Fibroblast of villous mesenchyme (primary cell): ENCODE measurements at places on chromosomes 1 and 21.

- DNase-seq: peak; percentile 57
Measured at GRCh38 chr1:70353601-70354331, 756 bp downstream of the ANKRD13C start.

GRCh38 chr1:211194826-211195225 is 60.9 kb upstream of the KCNH1 start:
- DNase-seq: no peak

DNA sequence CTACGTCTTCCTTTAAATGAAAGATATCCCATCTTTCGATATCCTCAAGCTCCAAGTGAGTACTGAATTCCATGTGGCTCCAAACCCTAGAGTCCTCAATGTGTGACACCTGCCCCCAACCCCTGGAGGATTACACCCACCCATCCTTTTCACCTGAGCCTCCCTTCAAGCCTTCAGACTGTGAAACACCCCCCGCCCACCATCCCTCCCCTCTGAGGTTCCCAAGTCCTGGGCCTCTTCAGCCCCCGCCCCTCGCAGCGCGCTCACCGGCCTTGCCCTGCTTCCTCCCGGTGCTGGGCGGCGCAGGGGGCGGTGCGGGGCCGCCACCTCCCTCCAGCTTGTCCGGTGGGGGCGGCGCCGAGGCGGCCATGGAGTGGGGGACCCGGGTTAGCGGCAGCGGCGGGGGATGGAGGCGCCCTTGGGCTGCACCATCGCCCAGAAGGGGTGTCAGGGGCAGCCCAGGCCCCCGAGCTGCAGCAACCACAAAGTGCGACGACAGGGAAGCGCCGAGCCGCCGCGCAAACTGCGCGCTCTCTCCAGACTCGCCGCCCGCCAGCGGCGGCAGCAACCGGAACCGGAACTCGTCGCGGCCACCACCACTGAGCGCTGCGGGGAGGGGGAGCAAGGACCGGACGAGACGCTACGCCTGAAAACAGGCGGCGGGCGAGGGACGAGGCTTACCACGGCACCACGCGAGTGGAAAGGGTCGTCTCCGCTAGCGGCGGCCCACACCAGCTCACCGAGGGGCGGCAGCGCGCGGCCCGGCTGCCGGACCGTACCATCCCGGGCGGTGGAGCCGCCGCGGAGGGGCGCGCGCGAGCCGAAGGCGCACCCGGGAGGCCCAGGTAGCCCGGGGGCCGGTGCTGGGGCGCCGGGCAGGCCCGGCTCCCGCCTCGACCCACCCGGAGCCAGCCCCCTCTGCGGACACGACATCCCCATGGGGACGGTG is at the start of gene PYGO2:
PYGO2 (minus strand) TSS at position 576 of the 949 bp plus-strand sequence; CDS start at position 370, 206 bp downstream.
- DNase-seq: peak; percentile 74

DNA sequence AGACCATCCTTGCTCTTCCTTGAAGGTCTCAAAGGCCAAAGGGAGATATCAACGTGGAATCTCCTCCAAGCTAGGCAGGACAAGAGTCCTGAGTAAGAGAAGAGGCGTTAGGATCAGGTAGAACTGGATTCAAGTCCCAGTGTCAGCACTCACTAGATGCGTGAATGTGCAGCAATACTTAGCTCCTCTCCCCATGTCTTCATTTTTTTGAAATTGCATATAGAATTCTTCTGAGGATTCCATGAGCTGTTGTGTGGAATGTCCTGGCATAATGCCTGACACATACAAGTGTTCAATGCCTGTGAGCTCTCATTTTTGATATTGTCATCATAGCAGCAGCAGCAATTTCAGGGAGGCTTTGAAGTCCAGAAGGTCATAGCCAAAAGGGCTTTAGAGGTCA is 333.2 kb downstream of the KCNH1 start:
- no peak for DNase-seq

DNA sequence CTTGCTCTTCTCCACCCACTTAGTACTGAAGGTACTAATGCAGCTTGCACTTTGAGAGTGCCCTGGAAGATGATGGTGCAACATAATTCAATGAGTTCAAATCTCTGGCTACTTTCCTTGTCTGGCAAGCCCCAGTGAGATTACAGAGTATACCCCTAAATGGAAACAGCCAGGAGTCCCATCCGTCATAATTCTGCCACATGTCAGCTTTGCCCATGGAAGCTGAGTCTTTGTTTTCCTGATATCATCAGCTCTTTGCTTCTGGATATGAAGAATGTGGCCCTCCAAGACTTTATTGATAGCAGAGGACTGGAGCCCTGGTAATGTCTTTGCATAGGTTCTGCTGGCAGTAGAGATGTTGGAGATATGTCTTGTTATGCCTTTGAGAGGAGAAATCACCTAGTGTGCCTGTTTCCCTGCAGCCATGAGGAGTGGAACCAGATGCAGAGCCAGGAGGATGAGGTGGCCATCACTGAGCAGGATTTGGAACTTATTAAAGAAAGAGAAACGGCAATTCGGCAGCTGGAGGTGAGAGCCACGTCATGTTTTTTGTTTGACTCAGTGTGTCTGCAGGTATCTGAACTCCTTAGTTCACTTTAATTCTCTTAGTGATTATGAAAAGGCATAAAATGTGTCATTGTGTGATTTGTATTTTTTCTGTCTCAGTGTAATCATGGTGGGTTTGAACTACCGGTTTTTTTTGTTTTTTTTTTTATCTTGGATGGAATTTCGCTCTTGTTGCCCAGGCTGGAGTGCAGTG is 18.7 kb upstream of the PPP1R8 start:
- DNase-seq: no peak

DNA sequence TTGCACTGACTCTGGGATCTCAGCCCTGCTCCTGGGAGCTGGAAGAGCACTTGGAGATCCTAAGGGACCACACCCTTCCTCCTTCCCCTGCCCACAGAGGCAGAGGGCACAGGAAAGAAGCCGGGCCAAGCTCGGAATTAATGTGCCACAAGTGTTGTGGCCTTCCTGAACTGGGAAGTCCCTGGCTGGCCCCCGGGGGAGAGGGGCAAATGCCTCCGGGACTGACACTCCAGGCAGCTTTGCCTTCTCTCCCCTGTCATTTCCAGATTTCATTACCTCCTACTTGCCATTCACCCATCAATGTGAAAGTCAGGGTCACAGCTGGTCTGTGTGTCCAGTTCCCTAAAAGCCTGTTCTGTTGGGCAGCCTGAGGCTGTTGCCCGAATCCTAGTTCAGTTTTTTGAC is 21.7 kb downstream of the SESN2 start:
- DNase-seq: no peak

DNA sequence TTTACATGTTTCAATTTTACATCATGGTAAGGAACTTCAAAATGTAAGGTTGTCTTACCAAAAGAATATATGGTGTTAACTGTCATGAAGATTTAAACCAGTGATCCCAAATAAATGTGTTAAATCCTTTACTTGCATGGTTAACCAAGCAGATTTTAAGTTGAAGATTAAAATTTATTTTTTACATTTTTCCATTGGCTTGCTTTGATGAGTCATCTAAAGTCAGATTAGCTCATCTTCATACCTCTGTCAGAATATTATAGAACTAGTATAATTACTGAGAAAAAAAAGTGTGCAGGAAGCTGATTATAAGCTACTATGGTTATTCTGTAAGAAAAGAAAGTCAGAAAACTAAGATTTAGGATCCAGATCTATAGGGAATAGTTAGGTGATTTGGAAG is 95.3 kb upstream of the DPH5 start:
- no peak for DNase-seq

GRCh38 chr1:223731133-223731770 is 18.9 kb downstream of the CAPN2 start:
- peak; percentile 71 for DNase-seq

DNA sequence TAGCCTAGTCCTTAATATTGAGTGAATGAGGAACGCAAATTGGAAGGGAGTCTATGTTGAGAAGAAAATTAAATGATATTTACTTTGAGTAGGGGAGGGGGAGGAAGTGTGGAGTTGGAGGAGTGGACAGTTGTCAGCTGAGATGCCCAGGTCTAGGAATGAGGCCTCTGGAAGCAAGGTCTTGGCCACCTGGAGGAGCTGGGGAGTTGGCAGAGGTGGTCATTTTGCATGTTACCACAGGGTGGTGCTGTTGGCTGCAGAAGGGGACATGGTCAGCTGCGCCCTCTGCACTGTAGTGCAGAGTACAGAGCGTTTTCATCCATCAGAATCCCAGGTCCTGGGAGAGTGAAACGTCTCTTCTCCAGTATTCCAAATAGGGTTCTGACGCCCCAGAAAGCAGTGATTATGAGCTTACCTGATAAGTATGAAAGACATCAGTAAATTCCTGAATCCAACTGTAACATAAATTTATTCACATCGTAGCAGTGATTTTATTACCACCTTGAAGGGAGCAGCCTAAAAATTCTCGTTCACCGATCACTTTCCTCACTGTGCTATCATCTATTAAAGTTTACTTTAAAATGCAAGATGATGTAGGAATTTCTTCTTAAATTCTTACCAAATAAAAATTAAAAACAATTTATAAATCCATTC is 13.8 kb downstream of the PARK7 start:
- peak; percentile 81 for DNase-seq

DNA sequence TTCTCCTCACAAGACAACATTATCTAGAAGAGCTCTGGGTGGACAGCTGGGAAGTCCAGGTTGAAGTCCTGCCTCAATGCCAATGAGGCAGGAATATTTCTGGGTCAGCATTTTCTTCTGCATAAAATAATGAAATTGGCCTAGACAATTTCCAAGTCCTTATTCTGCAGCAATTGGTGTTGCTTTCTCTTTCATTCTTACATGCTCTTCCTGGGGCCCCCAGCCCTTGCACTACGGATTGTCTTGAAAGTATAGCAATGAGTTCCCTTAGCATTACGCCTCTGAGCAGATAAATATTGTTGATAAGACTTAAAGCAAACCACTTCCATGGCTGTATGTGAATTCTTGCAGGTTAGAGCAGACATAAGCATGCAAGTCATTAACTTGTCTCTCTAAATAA is 188.5 kb downstream of the TGFBR3 start:
- peak; percentile 74 for DNase-seq

DNA sequence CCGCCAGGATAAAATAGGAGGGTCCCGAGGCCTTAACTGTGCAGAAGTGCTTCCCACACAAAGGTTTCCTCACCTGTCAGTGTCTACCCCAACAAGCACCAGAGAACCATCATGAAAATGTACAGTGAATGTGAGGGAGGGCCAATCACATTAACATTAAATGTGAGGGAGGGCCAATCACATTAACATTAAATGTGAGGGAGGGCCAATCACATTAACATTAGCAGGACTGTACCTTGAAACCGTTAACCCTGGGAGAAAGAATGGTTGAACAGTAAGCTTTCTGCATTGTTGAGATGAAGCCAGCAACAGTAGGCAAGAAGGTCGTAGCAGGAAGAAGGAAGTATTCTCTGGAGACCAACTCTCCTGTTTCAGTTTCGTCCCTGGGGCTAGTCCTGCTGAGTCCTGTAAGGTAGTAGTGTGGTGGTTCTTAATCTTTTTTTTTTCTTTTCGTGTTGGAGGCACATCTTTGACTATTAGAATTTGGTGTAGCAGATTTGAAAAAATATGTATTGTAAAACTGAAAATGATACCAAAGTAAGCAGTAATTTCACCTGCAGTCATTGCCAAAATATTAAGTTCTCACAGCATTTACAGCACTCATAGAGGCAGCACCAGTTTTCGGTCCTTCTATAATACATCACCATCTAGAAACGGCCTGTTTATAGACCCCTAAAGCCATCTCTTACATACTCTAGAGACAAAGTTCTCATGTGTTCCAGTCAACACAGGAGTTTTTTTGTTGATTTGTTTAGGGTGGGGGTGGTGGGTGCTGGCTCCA is 98.6 kb upstream of the PPP2R5A start:
- DNase-seq: no peak
